Adipocyte (in vitro differentiated cells): ENCODE measurements at places on chromosomes 5 and 9.

- DNase-seq, result no peak
Observed at GRCh38 chr5:142701673-142702311, 15.9 kb upstream of the FGF1 start.

DNA sequence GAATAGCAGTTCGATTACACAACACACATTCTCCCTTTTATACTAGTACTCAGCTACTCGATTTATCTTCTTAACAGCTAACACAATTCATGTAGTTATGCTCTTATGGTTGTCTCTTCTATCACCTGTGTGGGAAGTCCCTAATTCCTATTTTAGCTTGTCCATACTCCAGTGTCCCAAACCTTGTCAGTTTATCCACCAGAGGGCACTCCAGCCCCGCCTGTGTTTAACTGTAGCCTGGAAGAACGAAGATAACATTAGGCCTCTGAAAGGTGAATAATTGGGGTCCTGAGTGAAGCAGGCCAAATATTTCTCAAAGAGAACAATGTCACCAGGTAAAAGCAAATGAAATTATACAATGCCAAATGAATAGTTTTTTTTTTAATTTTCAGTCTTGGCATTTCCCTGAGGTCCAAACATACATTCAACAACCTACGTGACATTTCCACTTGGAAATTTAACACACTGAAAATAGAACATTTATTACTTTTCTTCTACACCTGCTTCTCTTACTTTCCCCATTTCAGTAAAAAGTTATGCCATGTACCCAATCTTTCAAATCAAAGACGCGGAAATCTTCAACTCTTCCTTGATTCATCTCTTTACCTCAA, 560.7 kb downstream of the HTR1A start:
- DNase-seq, result peak; percentile 52

- DNase-seq, result peak; percentile 74
Observed at GRCh38 chr9:16425562-16426231, 444.8 kb downstream of the BNC2 start.

DNA sequence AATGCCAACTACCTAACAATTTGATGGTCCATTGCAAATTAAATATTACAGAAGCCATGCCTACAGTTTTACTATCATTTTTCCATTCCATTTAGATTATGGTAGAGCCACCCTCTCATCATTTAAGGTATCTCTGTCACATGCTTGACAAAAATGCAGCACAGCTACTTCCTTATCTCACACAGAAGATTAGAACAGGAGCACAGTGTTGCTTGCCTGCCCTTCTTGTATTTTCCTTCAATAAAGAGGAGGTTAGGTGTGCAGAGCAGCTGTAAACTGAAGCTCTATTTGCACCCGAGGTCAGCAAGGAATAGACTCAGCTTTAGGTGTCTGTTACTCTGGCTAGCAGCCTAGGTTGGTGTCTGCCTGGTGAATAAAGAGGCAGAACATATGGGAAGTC, 51.5 kb upstream of the ATP10B start:
- no peak for DNase-seq

DNA sequence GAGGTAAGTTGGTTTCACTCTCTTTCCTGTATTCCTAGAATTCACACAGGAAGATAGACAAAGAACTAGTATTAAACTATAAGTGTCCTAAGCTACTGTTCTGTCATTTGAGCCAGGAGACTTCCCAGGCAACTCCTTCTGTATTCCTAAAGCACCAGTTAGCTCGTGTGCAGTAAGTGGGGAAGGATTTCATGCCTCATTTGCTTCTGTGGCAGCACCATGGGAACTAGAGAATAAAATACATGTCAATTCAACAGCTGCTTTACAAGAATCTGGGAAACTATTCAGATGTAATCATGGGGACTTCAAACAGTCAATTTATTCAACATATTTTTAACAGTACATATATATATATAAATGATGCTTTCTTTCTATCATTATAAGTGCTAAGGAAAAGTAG, 762.3 kb downstream of the PRELID2 start:
- DNase-seq, result no peak

DNA sequence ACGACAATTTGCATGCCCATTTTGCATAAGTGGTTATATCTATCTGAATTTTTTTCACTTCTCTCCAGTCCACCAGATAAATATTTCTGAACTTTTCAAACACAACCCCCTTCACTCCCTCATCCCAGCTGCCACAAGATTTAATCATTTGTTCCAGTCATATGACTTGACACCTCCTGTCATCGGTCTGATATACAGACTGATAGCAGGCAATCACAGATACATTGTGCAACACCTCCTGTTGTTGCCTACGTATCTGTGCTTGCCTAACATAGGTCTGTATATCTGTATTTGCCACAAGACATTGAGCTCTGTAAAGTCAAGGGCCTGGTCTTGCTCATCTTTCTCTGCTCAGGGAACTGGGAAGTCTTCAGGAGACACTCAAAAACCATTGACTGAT, 65.6 kb downstream of the GNA14 start:
- DNase-seq, result no peak

DNA sequence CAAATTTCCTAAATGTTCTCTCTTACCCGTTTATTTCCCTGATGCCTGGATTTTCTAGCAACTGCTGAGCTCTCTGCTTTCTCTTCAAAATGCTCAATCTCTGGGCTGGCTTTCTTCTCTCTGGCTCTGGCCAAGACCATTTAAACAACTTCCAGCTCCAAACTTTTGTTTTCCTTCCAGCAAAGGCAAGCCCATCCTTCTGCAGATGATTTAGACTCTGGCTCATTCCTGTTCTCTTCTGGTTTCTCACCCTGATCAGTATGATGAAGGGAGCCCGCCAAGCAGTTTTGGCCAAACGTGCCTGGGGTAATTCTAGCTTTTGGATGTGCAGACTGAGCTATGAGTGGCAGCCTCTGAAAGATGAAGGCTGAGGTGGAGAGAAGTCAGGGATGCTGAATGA, 78.1 kb downstream of the HSPA4 start:
- DNase-seq, result no peak

- DNase-seq, result peak; percentile 93
Observed at GRCh38 chr5:109105631-109106267, 304.0 kb downstream of the PJA2 start.

DNA sequence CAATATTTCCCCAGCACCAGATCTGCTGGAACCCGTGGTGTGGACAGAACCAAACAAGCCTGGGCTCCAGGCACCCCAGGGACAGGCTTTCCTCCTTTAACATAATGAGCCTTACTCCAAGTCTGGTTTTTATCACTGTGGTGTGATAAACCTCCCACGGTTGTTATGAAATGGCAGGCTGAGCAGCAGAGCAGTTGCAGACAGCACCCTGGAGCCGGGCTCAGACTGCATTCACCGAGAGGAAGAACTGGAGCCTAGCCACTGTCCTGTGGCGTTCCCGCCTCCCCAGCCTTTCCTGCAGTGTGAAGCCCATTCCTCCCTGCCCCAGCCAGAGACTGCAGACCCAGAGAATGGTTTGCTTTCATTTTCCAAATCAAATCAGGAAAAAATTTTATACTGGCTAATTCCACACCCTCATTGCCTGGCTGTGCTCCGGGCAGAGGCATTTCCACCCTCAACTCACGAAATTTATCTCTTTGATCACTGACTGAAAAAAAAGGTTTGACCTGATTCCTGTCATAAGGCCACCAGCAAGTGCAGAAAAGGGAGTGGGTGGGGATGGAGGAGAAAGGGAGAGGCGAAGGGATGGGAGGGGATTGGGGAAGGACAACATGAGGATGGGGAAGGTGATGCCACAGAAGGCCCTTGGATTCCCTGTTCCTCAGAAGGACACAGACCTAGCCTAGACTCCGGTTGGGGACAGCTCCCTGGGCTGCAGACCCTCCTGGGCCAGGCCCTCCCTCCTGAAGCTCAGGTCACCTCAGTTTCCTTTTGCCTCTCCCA, 18.9 kb downstream of the IPPK start:
- DNase-seq, result peak; percentile 61

DNA sequence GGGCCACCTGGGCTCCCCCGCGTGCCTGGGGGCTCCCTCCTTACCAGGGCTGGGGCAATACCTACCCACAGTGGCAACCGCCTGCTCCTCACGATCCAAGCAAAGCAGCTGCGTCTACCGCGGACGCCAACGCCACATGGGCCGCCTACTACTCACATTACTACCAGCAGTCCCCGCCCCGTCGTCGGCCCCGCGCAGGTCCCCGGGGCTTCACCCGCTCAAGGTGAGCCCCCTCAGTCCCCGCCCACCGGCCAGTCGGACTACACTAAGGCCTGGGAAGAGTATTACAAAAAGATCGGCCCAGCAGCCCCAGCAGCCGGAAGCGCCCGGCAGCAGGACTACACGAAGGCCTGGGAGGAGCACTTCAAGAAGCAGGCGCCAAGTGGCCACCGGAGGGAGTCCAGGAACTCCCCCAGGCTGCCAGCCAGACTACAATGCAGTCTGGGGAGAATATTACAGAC, 106.0 kb upstream of the MTAP start:
- no peak for DNase-seq

- no peak for DNase-seq
Observed at GRCh38 chr9:1702701-1703100, 312.4 kb upstream of the SMARCA2 start.

DNA sequence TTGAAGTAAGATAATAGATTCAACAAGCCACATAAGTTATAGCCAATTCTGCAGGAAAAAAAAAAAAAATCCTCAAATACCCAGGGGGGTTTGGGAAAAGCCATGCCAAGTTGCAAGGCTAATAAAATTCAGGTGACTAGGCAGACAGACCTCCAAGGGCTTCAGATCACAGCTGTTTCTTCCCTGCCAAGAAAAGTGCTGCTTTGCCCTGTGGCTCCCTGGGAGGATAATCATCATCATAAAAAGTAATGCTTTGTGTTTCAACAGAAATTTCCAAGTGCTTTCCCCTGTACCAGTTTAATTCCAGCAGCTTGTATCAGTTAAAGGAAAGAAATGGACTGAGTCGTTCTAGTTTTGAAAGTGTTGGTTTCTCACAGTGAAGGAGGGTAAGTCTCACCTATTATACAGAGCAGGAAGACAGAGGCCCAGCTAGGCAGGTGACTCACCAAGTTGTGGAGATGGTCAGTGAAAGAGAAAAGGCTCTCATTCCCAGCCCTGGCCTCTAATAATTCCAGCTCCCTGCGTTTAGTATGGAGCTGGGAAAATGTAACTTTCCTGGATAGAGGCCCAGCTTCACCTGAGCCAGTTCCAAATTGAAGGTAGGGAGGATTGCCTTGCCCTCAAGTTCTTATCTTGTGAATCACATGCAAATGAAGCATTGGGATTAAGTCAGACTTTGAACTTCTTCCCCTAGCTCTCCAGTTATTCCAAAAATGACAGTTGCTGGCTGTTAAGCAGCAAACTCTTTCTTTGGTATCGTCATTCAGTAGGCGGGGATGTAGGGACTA, 263.4 kb downstream of the GRIA1 start:
- no peak for DNase-seq

DNA sequence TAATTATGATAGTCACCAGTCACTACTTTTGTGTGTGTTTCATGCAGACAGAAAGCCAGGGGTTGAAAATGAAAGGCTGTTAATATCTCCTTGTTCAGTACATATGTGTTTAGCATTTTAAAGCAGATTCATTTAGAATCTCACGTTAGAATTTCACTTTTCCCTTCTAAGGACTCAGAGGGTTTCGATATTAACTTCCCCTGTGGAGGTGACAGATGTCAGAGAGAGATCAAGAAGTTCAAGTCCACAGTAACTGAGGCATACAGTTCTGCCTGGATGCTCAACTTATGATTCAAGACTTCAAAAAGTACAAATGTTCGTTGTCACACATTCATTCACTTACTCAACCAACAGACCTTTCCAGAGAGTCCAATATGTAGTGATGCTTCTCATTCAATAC, 251.1 kb downstream of the EBF1 start:
- no peak for DNase-seq

DNA sequence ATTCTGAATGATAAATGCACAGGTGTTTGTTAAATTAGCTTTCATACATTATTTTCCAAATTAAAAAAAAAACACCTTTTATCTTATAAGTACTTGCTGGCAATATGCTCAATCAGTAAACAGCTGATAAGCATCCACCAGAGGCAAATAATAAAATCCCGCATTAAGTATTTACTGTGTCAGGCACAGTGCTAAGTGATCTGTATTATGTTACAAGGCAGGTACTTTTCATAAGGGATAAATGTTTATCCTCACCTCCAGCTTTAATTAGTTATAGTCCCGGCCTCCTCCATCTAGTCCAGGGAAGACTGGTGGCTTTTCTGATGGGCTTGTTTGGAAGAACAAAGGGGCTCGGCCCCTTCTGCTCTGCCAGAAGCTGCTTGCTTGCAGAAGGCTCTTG, 40.1 kb downstream of the PFDN1 start:
- DNase-seq, result no peak

- peak; percentile 83 for DNase-seq
Observed at GRCh38 chr9:21465859-21466518, 16.1 kb downstream of the IFNE start.

GRCh38 chr5:38660194-38660668, 103.8 kb upstream of the LIFR start:
- no peak for DNase-seq

- peak; percentile 55 for DNase-seq
Observed at GRCh38 chr9:105656131-105656921, 5.9 kb upstream of the TAL2 start.

- no peak for DNase-seq
Observed at GRCh38 chr9:129880654-129881546, 45.6 kb downstream of the USP20 start.

- no peak for DNase-seq
Observed at GRCh38 chr5:39053189-39053588, 21.0 kb downstream of the RICTOR start.

DNA sequence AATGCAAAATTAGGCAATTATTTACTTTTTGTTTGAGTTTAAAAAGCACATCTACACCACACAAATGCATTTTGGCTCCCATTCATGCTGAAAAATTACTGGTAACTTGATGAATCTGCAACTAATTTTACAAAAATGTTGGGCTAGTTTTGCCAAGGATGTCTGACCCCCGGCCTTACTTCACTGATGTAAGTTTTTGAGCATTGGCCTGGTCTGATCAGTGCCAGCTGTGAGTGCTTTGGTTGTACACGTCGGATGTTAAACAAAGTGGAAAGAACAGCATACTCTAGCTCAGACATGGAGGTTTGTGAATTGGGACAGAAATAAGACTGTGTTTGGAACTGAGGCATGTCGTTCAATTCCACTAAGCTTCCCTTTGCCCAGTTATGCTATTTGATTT, 1044.2 kb downstream of the TLE4 start:
- DNase-seq, result peak; percentile 94

DNA sequence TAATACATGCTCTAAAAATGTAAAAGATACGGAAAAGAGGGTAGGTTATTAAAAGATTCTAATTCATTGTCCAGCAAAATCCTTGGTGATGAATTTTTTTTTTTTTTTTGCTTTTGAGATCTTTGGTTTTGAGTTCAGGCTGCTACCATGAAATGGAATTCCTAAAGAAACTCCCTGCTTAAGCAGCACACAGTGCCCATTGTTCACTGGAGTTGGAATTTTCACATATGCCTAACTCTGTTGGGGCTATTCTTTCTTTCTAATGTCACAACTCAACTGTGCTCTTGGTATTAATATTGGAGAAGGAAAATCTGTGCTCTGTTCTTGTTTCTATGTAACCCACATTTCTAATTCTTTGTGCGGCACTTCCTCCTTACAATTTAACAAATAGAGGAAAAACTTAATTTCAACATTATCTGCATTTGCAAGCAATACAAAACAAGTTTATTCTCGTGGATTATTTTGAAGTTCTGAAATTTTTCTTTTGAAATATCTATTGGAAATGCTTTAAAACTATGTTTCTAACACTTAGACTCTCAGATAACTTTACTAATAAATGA, 21.6 kb downstream of the MATR3 start:
- no peak for DNase-seq
